Activated CD4-positive, alpha-beta T cell treated with anti-CD3 and anti-CD28 coated beads for 48 hours (primary cell): ENCODE measurements at places on chromosomes 11 and 22.
A peak's percentile ranks its signal among the peaks of the same experiment; 100 is the strongest.

DNA sequence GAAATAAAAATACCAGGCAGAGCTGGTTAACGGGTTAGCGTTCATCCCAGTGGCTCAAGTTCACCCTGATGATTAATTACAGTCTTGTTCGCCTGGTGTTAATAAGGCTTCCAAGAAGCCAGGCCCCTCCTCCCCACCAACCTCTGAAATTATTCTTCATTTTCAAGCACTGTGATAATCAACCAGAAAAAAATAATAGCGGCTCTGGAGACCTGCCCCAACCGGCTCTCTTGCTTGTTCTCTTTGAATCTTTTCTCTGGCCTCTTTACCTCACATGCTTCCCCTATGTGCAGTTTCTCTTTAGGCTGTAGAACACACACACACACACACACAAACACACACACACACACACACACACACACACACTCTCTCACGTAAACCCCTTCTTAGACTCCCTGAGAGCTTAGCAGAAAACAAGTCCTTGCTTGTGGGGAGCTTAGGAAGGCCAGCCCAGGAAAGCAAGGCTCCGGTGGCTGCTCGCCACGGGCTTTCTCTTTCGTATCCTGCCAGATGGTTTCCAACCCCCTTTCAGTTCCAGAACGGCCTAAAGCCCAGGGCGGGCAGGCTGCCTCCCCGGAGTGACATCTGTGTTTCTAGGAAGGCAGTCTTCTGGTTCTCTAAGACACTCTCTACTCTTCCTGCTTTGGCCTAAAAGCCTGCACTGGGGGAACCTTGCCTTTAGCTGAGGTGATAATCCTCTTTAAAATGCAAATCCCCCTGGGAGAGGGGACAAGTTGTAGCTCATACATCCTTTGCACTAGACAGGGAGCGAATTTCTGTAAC is 106.4 kb upstream of the SESN3 start:
- DNase-seq = peak; percentile 65

GRCh38 chr11:15101072-15101709 is 13.5 kb upstream of the INSC start:
- DNase-seq = peak; percentile 73

GRCh38 chr22:43476751-43477725 is 65.2 kb downstream of the MPPED1 start:
- DNase-seq = no peak

DNA sequence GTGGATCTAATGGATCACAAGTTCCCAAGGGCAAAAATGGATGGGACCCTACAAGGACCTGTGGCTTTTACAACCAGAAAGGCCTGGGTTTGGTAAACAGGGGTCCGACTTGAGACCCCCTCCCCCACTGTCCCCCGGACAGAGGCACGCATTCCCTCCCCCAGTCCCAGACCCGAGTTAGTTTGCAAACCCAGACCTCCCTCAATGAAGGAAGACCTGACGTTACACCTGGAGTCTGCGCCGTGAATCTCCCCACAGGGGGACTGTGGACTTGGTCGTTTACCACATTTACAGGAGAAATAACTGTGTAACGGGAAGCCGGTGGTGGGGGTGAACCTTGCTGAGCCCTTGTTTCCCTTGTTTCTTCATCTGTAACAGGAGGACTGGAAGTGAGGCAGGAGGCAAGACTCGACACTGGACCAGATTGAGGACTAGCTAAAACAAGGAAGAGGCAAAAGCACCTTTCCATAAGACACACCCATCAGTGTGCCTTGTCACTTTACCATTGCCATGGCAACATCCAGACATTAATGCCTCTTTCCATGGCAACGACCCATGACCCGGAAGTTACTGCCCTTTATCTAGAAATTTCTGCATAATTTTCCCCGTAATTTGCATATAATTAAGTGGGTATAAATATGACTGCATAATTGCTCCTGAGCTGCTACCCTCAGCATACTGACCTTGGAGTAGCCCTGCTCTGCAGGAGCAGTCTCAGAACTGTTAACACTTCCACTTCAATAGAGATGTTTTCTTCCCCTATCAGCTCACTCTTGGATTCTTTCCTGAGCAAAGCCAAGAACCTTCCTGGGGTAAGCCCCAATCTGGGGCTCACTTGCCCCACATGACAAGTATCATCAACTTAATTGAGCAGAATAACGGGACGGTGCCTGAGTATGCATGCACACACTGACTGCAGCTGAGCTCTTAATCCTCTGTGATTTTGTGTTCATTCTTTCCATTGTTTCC is 25.4 kb downstream of the PDGFB start:
- no peak for DNase-seq

- DNase-seq = no peak
These were observed 361.8 kb downstream of the TENM4 start for GRCh38 chr11:79078999-79079398.

DNA sequence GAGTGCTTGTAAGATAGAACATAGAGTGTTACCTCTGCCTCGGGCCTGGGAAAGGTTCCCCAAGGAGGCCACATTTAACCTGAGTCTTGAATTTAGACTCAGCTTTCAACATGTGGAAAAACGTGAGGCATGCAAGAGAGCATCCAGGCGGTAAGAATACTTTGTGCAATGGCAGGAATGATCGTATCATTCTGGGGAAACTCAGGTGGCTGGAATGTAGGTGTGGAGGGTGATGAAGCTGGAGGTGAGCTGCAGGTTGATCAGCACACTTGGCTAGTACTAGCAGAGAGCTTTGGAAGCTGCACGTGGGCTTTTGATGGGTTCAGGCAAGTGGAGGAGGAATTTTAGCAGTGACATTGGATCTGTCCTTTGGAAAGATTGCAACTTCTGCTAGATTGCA is 270.3 kb upstream of the RAG2 start:
- DNase-seq = no peak

DNA sequence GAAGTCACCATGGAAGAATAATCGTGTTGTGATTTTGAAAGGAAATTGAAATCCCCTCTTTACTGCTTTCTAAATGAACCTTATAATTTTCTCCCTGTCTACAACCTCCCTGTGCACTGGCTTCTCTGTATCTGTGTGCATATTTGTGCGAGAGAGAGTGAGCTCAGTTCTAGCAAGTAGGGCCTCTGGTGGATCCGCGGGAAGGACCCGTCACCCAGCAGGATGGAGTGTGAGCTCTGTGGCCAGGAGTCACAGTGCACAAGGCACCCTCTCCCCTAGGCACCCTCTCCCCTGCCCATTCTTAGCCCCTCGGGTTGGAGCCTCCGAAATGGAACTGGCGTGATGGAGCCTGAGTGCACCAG is 109.0 kb downstream of the TRIM29 start:
- DNase-seq = no peak

DNA sequence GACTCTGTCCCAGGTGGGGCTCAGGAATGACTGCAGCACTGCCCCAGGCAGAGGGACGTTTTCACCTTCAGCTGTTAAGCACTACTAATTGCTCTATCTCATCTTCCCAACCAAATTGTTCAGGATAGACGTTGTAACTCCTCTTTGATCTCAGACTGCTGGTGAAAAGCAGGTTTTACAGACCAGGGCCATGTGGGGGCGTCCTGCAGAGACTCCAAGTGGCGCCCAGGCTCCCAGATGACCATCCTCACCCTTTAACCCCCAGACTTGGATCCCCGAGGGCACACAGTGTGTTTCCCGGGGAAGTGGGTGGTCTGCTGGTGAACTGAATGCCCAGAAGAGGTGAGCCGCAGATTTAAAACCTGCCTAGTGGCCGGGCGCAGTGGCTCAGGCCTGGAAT is 23.9 kb downstream of the FADD start:
- no peak for DNase-seq

GRCh38 chr11:85752201-85752889 is 58.6 kb downstream of the SYTL2 start:
- DNase-seq = no peak

GRCh38 chr22:18095101-18095805 is 15.4 kb upstream of the TUBA8 start:
- DNase-seq = peak; percentile 26

DNA sequence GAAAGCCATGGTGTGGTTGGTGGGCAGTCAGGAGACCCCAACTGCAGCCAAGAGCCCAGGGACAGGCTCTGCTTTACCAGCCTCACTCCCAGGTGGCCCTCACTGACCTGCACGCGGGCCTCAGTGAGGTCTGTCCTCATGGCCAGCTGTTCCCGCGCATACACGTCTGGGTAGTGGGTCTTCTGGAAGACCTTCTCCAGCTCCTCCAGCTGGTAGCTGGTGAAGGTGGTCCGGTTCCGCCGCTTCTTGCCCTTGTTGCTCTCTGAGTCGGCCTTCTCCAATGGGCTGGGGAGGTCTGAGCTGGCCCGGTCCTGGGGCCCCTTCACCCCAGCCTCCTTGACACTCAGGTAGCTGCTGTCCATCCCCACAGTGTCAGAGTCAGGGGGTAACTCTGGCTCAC is 34.7 kb downstream of the ALX4 start:
- DNase-seq = no peak

DNA sequence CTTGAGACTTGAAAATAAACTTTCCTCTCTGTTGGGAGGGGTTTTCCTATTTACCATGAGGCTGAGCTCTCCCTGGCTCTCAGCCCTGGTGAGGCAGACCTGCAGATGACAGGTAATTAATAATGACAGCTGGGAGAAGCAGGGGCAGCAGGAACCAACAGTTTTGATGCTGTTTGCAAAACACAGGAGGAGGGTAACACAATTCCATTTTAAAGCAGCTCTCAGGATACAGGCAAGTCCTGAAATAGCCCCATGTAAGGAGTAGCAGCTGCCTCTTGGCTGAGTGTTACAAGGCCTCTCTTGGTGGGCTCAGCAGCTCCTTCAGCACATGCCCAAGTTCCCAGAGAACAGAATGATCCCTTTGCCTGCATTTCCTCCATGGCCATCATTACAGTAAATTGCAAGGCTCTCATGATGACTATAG is 13.3 kb downstream of the PARVA start:
- DNase-seq = no peak

- DNase-seq = no peak
These were observed 614 bp downstream of the NR1H3 start for GRCh38 chr11:47258317-47258902.

DNA sequence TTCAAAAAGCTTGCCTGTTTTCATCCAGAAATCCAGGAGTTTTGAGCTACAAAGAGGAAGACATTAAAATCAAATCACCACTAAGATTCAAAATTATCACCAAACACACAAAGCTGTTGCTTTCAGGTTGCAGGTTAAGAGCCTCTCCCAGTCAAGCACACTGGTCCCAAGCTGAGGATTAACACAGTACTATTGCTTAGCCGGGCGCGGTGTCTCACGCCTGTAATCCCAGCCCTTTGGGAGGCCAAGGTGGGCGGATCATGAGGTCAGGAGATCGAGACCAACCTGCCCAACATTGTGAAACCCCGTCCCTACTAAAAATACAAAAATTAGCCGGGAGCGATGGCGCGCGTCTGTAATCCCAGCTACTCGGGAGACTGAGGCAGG is 1165.1 kb downstream of the LRRC4C start:
- DNase-seq = no peak

- DNase-seq = no peak
These were observed 4.2 kb downstream of the MMP1 start for GRCh38 chr11:102793677-102794290.

GRCh38 chr11:65416341-65416824 is 6.2 kb upstream of the NEAT1 start:
- peak; percentile 96 for DNase-seq

- DNase-seq = no peak
These were observed 164.0 kb downstream of the MN1 start for GRCh38 chr22:27637604-27638003.

- no peak for DNase-seq
These were observed 14.8 kb downstream of the CHKA start for GRCh38 chr11:68106165-68106940.

GRCh38 chr22:19629720-19630419 is 84.4 kb upstream of the SEPTIN5 start:
- peak; percentile 93 for DNase-seq

DNA sequence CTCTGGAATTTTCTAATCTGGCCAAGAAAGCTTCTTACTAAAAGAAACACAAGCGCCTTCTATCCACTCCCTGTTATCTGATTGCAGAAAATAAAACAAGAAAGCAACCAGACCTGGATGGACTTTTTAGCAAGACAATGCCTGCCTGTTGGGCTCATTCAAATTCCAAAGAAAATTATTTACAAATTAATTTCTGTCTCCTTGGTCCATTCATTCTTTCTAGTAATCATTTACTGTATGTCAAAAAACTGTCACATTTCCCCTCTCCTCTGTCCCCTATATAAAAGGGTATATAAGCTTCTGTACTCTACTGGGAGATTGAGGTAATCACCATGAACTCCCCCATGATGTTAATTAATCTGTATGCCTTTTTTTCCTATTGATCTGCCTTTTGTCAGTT is 279.9 kb downstream of the DLG2 start:
- DNase-seq = no peak

DNA sequence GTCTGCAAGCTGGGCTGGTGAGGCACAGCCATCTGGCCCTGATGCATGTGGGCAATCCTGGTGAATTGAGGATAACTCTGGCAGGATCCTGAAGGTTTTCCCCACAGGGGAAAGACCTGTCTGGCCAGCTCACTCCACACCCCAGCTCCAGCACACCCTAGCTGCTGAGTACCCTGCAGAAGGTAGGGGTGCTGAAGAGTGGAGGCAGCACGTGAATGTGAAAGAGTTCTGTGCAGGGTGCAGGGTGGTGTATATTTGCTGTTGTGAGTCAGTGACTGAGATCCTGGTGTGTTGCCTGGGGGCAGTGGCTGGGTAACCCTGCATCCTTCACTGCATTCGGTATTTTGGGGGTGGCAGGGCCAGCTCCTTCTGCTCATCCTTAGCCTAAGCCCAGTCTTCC is 22.4 kb downstream of the DGAT2 start:
- DNase-seq = no peak

DNA sequence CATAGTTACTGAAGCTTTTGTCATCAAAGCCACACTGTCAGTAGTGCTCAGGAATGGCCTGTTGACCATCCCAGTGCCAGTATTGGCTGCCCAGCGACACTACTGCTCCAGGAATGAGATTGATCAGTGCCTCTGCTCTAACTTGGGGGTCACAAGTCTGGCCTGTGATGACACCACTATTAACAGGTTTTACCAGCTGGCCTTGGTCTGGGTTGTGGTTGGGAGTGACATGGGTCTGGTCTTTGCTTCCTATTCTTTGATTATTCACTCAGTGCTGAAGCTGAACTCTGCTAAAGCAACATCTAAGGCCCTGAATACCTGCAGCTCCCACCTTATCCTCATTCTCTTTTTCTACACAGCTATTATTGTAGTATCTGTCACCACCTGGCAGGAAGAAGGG is 21.5 kb downstream of the OR56B4 start:
- no peak for DNase-seq

- DNase-seq = no peak
These were observed 19.3 kb downstream of the ART5 start for GRCh38 chr11:3622521-3622920.

DNA sequence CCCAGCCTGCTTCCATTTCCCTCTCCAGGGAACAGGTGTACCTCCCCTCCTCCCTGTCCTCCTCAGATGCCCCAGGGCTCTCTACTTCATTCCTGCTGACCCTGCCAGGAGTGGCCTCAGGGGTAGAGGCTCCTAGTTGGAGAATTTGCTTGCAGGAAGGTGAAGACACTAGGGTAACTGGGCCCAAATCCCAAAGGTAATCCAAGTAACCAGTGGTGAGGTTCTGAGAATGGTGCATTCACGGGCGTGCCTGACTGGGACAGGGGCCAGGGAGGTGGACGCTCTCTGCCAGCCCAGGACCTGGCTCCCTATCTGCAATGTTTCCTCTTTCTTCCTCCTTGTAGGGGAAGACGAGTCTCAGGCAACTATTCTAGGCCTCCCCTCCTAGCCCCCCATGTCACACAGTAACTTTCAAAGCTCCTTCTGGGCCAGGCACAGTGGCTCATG is 2.9 kb downstream of the SLC35C1 start:
- DNase-seq = no peak
